DMS53 (cell line): ENCODE measurements at places on chromosomes 6 and 20.

DNA sequence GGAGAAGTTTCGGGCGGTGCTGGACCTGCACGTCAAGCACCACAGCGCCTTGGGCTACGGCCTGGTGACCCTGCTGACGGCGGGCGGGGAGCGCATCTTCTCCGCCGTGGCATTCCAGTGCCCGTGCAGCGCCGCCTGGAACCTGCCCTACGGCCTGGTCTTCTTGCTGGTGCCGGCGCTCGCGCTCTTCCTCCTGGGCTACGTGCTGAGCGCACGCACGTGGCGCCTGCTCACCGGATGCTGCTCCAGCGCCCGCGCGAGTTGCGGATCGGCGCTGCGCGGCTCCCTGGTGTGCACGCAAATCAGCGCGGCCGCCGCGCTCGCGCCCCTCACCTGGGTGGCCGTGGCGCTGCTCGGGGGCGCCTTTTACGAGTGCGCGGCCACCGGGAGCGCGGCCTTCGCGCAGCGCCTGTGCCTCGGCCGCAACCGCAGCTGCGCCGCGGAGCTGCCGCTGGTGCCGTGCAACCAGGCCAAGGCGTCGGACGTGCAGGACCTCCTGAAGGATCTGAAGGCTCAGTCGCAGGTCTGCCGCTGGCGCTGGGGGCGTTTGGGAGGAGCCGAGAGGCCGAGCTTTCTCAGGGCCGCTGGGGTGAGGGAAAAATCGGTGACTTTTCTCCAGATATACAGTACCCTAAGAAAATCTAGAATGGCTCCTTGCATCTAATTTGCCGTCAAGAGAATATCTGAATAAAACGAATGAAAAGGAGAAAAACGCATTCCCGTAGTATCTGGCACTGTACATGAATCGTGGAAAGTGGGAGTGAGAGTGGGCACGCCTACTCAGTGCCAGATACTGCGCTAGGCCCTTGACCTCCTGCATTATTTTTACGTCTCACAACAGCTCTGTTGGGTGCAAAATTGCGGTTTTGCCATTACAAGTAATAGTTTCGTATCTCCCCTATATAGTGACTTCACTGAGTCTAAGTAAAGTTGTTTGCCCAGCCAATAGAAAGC lies 1.0 kb downstream of the CALHM6 start:
- peak; percentile 70 for DNase-seq

DNA sequence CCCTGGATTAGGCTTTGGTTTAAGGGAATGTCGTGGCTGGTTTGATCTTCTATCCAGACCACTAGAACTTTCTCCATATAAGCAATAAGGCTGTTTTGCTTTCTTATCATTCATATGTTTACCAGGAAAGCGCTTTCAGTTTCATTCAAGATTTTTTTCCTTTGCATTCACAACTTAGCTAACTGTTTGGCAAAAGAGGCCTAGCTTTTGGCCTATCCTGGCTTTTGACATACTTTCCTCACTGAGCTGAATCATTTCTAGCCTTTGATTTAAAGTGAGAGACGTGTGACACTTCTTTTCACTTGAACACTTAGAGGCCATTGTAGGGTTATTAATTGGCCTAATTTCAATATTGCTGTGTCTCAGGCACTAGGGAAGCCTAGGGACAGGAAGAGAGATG lies 1.7 kb upstream of the FAM50B start:
- DNase-seq, result no peak

DNA sequence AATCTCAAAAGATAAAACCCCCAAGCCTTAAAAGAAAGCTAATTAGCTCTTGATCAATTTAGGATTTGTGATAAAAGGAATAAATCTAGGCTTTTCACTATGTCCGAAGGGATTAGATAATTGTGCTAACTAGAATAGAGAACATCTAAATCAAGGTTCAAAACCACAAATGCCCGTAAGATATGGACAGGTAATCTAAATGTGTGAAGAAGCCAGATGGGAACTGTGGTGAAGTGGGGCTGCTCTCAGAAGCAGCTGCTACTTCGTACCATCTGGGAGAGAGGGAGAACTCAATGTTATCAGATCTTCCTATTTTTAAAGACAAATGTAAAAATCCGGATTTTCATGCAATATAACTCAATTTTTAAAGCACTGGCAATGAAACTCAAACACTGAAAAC lies 44.2 kb downstream of the NCOA6 start:
- DNase-seq, result no peak

DNA sequence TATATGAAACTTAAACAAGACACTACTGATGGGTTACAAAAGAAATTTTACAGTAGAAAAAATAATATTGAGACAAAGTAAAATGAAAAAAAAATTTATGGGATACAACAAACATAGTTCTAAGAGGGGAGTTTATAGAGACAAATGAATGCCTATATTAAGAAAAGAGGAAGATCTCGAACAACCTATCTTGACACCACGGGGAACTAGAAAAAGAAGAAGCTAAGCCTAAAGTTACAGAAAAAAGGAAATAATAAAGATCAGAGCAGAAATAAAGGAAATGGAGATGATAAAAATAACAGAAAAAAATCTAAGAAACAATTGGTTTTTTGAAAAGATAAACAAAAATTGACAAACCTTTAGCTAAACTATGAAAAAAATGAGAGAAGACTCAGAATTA lies 9.1 kb upstream of the ECHDC1 start:
- DNase-seq, result no peak

- DNase-seq, result peak; percentile 69
These were observed 45.9 kb upstream of the ZNFX1 start for GRCh38 chr20:49323622-49324238.
